ENCODE measurements at places on chromosomes 4 and X.

DNA sequence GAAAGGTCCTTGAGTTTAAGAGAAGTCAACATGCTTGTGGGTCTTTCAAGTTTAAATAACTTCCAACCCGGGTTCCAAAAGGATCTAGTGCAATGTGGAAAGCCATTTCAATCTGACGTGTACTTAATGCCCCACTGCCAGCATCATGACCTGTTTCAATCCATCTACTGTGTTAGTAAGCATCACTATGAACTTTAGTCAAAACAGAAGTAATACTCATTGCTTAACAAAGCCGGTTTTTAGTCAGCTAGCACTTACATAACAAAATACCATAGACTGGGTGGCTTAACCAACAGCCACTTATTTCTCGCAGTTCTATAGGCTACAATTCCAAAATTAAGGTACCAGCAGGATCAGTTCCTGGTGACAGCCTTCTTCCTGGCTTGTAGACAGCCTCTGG is 677.5 kb downstream of the DMD start:
- no peak for DNase-seq

- DNase-seq: no peak
Observed at GRCh38 chr4:164937576-164938270, 39.7 kb downstream of the TRIM61 start.

- no peak for DNase-seq
Observed at GRCh38 chr4:176883108-176883550, 90.4 kb upstream of the VEGFC start.

- DNase-seq: no peak
Observed at GRCh38 chr4:47278631-47279030, 184.9 kb downstream of the COMMD8 start.

DNA sequence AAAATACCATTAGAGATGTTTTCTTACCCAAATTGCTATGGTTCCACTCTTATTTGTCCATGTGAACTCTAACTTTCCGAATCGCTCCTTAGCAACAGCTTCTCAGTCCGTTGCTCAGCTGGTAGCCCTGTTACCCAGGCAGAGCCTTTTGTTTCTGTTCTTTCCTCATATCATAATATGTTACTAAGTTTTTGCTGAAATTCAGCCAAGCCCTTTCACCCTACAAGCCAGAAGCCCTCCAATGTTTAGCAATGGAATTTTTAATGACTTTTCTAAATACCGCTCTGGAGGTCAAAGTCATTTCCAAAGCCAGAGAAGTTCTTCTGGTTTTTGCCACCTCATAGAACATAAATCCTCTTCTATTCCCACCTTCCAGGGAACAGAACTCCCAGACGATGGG is 1029.5 kb downstream of the C4orf33 start:
- DNase-seq: no peak

DNA sequence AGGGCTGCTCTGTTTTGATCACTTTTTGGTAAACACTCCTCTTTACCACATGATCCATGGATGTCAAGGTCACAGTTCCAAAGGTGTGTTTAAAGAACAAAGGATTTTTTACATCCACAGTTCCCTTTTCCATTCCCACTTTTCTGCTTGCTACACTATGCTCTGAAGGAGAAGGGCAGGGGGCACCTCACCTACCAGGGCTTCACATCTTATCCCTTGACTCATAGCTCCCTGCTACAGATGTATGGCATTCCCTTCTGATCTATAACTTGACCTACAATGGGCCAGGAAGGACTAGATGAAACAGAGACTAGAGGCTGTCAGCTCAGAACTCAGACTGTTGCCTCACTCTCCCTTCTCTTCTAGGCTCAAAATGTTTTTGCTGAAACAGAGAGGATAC is 233.1 kb upstream of the RPS6KA3 start:
- no peak for DNase-seq

Data from HuH-7.5 (cell line).